Left renal cortex interstitium (tissue), 4 donors: ENCODE measurements at places on chromosomes 7 and 10.
A peak's percentile ranks its signal among the peaks of the same experiment; 100 is the strongest.

GRCh38 chr7:73904219-73905137 lies 43.5 kb downstream of the TMEM270 start:
- DNase-seq, result no peak

DNA sequence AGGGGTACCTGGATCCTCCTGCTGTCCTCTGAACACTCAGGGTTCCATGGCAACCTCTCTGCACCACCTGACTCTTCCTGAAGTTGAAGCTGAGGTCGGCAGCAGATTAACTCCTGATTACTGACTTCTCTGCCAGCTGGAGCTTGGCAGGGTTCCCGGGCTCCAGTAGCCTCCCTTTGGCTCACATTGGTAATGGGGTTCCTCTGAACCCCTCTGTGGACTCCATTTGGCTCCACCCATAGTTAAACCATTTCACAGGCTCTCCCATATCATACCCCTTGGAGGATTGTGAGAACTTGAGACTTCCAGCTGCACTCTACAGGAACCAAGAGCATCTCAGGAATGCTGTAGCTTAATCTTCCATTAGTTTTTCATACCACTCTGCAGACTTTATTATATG lies 292.5 kb downstream of the HDAC9 start:
- DNase-seq, result no peak

GRCh38 chr10:10785627-10786026 lies 232.0 kb upstream of the CELF2 start:
- no peak for DNase-seq

DNA sequence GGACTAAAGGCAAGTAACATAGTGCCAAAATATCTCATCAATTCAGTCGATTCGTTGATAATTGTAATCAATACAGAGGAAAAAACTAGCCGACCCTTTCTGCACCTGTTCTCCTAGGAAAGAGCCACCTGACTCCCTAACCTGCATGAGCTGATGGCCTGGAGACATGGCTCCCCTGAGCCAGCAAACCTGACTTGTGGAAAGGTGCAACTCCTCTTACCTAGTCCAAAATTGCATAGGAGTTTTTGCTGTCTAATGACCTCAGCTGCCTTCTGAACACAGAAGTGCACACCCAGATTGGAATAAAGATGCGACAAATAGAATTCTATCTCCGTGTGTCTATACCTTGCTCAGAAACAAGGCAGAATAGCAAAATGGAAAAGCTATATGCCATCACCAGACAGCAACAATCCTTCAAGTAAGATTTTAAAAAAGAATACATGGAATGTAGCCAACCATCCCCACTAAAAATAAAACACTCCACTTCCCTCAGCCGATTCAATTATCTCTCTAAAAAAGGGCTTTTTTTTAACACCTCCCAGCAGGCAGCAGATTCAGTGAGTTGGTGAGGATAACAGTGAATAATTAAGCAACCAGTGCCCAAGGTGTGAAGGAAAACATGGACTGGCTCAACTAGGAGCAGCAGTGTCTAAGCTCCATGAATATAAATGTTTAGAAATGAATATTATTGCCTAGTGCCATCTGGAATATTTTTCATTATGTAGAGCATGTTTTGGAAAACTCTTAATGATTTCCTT lies 26.6 kb upstream of the LMTK2 start:
- no peak for DNase-seq

GRCh38 chr7:139775829-139776266 lies 1.9 kb downstream of the HIPK2 start:
- DNase-seq, result peak; percentile 83

- no peak for DNase-seq
Measured at GRCh38 chr7:146670532-146670931, 553.9 kb downstream of the CNTNAP2 start.

DNA sequence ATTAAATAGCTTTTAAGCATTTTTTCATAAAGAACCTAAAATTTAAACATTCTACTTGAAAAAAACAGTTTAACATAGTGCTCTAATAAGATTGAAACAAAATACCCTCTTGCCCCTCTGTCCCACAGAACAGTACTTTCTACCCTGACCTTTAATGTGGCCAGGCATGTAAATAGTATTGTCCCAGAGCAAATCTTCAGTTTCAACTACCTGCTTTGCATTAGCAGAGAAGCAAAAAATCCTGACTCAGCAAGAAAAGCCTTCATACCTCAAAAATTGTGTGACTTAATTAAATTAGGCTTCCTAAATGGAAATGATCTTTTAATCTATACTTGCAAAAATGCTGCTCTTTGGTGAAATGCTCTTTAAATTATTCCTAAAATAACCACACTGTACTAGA lies 237.4 kb upstream of the AOAH start:
- DNase-seq, result no peak

DNA sequence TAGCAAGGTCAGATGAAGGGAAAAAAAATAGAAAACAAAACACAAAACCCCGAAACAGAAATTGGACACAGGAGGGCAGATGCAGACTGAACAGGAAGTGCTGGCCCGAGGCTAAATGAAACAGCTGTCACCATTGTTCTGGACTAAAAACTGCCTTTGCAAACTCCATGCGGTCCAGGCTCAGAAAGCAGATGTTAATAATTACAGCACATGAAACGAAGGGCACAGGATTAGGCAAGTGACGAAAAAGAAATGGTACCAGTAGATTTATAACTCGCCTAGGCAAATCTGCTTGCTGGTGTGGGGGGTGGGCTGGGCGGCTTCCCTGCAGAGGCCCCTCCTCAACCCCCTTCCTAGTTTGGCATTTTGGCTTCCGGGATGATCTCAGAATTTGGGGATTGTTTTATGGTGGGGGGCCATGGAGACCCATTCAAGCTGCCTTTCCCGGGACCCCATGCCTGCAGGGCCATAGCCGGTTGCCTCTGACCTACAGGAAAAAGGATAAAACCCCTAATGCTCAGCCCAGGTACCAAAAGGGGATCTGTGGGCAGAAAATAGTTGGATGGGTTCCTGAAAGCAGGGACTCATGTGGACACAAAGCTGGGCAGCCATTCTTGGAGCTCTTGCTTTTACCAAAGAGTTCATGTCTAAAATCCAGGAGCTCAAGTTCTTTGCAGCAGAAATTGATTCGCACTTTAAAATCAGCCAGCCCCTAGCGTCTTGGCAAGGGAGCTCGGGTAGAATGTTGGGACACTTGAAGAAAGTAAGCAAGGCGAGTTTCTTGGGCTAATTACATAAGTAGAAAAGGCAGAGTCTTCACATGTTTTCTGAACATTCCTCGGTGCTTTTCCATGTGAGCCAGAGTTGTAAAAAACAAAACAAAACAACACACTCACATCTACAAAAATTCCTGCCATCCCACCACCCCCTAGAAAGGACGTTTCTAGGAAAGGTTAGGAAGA lies 39.0 kb upstream of the EMX2 start:
- DNase-seq, result peak; percentile 53

GRCh38 chr7:125125315-125125714 lies 195.7 kb upstream of the POT1 start:
- DNase-seq, result no peak

DNA sequence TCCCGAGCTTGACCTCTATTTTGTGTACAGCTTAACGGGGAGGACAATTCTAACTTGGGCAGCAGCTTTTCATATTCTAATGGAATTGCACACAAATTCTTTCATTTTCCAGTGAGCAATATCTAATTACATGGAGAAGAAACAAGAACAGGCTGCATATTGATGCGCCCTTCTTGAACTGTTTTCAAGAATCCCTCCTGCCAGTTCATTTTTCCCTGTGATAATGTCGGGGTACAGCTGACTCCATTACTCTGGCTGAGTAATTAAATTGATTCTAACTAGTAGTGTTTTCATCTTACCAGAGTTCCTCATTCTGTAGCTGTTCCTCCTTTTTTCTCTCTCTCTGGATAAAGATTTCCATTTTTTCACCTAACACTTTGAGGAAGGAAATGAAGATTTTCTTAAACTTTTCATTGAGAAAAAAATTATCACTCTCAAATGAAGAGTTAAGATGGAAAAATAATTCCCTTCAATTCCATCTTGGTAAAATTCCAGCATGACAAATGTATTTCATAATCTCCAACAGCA lies 190.9 kb downstream of the FANK1 start:
- DNase-seq, result no peak

- DNase-seq, result no peak
Measured at GRCh38 chr10:20874261-20874660, 22.9 kb downstream of the NEBL start.

DNA sequence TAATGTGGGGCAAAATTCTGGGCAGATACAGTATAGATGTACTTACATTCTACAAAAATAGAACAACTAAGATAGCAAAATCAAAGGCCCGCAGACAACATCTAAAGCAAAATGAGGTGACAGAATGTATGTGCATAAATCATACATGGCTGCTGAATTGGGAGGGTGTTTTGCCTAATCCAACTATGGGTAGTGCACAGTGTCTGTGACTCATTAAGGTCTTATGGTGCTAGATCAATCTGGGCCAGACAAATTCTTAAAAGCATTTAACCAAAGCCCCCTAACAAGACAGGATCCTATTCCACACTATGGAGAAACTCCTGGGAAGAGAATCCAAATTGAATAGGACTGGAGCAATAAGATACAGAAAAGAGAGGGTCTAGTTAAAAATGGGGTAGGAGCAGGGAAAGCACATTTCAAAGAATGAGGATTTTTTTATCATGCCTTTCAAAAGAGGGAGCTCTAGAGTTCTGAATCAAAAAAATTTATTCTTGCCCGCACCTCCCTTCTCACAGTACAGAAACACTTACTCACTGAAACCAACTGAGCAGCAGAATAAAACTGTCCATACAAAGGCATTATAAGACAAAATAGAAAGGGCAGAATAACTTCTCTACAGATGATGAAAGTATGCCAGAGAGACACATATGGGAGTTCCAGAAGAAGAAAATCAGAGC lies 181.3 kb downstream of the RNLS start:
- DNase-seq, result no peak

DNA sequence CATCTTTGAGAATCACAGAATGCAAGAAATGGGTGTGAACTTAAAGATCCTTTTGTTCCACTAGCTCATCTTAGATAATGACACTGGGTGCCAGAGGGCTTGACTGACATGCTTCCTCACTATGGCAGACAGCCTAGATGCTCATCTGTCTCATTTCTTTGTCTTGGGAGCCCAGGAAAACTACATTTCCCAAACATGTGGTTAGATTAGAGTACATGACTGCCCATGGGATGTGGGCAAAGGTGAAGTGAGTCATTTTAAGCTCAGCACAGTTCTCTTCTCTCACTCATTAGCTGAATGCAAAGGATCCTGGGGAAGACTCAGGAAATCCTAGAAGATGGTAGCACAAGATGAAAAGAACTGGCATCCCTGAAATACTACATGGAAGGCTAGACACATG lies 32.5 kb upstream of the TBX20 start:
- DNase-seq, result no peak

DNA sequence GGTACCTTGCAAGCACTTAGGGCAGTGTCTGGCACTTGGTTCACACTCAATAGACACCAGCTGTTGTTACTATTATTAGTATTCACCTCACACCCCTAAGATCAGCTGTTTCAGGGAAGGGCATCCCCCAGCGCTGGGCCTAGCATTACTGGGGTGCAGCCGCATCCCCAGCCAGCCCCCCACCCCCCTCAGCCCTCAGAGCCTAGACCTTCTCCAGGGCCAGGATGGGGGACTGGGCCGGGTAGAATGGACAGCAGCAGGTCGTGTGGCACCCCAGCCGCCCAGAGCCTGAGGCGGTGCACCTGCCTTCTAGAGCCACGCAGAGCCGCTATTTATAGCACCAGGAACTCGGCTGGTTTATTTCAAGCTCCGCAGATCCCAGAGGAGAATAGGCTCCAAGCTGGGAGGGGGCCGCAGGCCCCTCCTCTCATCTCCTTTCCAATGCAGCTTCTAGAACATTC lies 60.5 kb downstream of the GTF2IRD1 start:
- DNase-seq, result no peak

DNA sequence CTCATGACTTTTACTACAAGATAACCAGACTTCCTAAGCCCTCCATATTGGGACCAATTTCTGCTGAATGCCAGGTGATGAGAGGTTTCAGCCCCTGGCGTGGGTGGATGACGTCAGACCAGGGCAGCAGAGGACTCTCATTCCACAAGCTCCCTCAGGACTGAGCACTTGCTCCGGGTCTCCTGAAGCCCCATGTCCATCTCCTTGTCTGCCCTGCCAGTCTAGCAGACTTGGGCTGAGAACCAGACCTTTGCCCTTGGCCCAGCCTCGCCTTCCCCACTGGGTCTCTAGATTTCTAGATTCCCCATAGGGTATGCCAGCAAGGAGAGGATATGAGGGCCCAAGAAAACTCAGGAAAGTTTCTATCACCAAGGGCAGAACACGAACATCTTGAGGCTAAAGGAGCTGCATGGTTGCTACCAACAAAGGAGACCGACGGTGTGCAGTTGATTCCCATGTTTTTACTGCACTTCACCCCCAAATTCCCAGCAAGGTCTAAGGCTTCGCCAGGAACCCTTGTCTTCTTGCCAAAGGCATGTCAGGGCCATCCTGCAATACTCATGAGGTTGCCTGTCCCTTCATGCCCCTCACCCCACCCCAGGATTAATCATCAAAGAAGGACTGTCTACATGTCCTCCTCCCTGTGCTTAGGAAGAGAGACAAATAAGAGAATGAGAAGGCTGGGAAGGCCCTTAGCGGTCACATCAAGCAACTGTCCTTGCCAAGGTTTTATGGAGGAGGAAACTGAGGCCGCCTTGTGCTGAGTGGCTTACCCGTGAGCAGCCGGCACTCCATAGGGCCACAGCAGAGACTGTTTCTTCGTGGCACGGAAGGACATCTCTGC lies 96.5 kb upstream of the MACROH2A2 start:
- no peak for DNase-seq

DNA sequence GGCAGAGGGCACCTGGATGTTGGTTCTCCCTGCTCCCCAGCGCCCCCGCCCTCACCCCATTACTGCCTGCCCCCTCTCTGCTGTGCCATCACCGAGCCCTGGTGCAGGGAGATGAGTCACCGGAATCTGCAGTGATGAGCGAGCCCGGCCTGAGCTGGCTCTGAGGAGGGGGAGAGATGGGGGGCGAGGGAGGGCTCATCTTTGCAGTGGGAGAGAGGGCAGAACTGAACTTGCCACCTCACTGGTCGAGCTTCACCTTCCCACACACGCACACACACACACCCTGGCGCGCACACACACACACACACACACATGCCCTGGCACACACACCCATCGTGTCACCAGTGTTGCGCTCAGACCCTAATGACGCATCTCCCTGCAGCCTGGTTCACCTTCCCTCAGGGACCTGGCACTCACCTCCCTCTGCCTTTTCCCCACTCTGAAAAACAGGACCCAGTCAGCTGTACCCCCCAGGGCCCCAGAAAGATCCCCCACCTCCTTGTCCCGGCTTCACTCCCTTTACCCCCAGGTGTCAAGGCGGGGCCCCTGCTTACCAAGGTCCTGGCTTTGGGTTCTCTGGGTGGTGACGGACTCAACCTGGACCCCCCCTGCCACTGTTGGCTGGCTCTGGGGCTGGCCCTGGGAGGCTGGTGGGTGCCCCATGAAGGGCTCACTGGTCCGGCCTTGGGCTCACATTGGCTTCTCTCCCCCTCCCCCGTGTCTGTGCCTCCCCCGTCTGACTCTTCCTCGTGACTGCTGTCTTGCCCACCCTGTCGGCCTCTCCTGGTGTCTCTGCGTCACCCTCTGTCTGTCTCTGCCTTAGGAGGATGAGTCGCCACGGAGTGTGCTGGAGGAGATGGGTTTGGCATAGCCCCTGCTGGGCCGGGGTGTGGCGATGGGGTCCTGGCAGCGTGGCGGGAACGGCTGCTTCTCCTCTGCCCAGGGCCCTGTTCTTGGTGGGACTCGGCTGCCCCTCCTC lies 5.4 kb downstream of the VGF start:
- no peak for DNase-seq
